Stimulated activated CD8-positive, alpha-beta memory T cell treated with anti-CD3 and anti-CD28 coated beads, Interleukin-7, amount 100 ng/mL, for 4 hours (primary cell): ENCODE measurements at places on chromosomes 7 and 10.

- DNase-seq: no peak
Measured at GRCh38 chr10:62000037-62000603, 98.6 kb downstream of the ARID5B start.

GRCh38 chr7:43914795-43915194 lies 8.4 kb upstream of the URGCP start:
- DNase-seq: no peak

DNA sequence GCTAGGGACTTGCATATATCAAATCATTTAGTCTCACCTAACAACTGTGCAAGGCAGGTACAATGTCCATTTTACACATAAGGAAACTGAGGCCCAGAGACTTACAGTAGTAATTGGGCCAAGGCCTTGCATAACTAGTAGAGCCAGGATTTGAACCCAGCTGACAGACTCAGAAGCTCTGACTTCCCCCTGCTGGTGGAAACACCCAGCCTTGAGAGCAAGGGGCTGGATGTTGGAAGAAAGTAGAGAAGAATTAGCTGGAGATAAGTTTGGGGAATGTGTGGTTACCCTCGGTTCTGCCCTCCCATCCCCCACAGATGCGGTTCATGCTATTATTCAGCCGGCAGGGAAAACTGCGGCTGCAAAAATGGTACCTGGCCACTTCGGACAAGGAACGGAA lies 2.0 kb downstream of the AP1S1 start:
- no peak for DNase-seq

DNA sequence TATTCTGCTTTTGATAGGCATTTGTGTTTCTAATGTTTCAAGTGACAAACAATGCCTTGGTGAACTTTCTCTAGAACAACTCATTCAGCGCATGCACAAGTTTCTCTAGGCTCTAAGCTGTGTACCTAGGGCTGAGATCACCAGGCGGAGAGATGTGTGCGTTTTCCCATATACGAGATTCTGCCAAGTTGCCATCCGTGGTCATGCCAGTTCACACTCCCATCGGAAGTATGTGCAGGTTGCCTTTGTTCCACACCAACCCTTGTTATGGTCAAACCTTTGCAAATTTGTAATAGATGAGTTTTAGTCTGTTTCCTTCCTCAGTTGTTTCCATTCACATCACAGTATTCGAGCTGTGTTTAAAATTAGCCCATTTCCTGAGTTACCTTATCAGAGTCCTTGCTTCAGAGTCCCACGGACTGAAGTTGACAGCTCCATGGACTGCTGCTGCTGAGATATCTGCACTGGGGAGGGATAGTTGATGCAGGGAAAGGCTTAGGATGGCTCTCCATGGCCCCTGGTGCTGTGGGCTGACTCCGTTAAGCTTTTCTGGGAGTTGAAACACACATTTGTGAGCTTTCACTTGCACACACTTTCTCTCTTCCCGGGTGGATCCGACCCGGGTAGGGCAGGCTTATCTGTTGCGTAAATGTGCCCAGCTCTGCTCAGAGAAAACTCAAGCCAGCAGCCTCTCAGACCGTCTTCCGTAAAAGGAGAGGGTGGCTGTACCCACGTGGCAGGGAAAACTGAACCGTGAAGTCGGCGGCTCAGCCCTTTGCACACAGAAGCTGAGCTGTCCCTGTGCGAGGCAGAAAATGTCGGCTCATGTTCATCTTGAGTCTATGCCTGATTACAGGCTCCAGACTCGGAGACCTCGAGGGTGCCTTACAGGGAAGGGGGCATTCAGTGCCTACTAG lies 49.4 kb downstream of the HK1 start:
- DNase-seq: no peak

GRCh38 chr7:32347244-32347828 lies 142.8 kb downstream of the LSM5 start:
- DNase-seq: no peak

DNA sequence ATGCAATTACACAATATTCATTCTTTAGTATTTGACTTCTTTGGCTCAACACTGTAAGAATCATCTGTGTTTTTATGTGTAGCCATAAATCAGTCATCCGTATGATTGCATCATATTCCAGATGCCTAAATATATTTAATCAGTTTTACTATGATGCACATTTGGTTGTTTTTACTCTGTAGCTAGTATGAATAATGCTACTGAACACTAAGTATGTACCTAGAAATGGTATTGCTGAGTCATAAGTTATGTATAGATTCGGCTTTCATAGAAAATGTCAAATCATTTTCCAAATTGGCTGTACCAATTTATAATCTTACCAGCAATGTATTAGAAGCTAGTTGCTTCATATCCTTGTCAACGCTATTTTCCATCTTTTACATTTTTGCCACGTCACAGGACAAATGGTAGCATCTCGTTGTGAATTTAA lies 197.3 kb upstream of the PLXNA4 start:
- no peak for DNase-seq
